ENCODE measurements at places on chromosomes 11 and 22.

- DNase-seq = no peak
Measured at GRCh38 chr11:118078911-118079411, 2.1 kb downstream of the TMPRSS4 start.

DNA sequence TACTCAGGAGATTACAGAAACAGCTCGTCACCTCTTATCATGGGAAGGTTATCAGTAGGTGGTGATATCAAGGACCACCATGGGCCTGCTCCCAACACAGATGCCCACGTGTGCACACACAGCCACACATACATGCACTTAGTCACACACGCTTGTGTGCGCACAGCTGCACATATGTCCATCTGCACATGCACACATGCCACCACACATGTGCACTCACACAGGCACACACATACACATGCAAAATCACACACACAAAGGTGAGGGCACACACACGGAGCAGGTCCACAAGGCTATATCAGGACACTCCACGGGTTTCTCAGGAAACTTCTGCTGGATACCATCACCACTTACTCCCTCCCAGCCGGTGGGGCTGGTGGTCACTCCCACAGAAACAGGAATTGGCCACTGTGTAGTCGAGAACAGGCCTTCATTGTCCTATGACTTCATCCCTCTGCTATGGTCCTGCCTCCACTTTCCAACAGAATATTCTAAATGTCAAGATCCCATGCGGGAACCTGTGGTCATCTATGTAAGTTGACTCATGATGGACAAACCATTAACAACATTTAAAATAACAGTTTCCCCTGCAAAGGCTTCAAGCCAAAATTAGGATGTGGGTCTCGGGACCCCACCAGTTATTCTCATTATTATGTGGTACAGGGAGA, 2.2 kb downstream of the C11orf24 start:
- no peak for DNase-seq

- DNase-seq = no peak
Measured at GRCh38 chr11:16792426-16792825, 54.0 kb downstream of the C11orf58 start.

- DNase-seq = no peak
Measured at GRCh38 chr22:26692215-26692614, 34.8 kb downstream of the MIAT start.

DNA sequence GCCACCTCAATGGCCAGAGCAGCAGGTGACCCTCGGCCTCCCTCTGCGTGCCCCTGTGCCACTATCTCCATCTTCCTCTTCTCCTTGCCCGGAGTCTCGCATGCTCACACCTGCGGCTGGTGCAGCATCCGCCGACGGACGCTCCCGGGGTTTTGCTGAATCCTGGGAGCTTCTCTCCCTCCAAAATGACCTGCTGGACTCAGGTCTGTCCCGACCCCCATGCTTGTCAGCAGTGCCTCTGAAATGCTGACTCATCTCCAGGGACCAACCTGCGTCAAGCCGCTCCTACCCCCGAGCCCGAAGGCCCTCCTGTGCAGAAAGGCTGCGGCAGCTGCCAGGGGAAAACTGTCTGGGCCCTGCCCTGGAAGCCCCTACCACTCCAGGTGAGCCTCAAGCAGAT, 58.4 kb downstream of the CELSR1 start:
- DNase-seq = no peak

DNA sequence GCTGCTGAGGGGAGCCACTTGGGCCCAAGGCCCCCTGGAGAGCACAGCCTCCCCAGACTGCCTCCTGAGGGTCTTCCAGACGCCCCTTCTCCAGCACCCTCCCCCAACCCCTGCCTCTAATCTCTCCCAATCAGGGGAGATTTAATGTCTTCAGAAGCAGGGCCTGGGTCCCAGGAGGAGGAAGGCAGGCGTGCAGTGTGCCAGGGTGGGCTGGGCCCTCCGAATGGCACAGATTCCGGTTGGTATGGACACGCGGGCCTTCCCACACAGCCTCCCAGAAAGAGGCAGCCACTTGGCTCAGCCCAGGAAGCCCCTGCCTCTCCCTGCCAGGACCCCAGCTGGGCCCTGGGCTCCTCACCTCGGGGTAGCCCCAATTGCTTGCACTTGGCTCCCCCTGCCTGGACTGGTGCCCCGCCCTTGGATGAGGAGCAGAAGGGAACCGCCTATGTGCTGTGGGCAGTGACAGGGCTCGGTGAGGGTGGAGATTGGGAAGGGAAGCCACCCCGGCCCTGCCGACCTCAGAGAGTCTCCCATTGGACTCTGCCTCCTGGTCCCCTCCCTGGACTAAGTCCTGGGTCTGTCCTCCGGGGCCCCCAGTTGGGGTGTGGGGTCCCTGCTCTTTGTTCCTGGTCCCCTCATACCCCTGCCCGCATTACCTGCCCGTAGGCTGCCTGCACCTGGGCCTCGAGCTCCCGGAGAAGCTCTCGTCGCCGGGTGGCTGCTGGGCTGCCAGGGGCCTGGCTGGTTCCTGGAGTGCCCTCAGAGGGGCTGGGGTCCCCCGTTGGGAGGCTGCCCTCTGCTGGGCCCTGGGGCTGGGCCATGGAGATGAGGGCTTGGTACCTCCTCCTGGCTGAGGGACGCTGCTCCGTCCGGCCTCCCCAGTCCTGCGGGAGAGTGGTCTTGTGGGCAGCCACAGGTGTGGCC, 572 bp upstream of the CABP2 start:
- no peak for DNase-seq

Data from NCI-H1105 treated with DMSO at 0.1 percent for 48 hours (cell line).